Activated CD4-positive, alpha-beta memory T cell treated with anti-CD3 and anti-CD28 coated beads for 36 hours (primary cell): ENCODE measurements at places on chromosomes 2 and 18.

DNA sequence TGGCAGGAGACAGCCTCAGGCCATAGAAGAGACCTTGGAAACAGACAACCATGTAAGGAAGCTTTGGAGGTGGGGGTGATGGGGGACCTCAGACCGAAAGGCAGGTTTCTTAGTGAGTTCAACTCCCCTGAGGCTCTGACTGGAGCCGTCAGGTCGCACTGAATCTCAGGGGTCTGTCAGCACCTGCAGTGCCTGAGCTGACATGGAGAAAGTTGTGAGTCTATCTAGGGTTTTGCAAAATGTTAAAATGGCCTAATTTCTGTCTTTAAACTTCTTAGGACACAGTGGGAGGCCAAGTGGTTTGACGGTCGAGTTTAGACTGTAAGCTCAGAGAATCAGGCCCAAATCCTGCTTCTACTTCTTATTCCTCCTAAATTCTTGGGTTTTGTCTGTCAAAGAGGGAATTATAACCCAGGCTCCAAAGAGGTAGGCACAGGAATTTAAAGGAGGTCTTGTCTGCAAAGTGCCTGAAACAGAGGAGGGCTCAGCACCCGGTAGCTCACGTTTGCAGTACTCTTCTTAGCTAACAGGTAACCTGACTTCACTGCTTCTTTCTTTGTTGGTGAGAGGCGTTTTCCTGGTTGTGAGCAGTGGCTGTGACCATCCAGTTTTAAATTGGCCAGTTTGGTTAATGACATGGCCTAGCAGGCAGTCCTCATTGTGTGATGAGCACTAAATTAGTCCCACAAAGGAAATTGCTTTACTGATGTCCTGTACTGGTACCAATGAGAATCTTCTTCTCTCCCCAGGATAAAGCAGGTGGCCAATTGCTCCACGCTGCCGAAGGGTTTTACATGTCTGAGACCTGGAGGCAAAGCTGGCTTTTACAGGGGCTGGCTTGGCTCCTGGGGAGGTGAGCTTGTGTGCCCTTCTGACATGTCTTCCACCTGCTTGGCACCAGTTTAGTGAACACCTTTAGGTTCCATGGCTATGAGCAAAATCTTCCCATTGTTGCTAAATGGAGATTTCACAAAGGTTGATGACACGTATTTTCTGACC is 95.7 kb downstream of the MYCN start:
- DNase-seq = no peak
- H3K27ac ChIP-seq = no peak overlapping the region
- no peaks in the 10 kb centered on the region for H3K4me1 ChIP-seq
- H3K4me3 ChIP-seq = no peak overlapping the region
- no peaks in the 10 kb centered on the region for H3K36me3 ChIP-seq

GRCh38 chr2:237379636-237380035 is 34.3 kb downstream of the COL6A3 start:
- no peak overlapping the region for H3K4me3 ChIP-seq
- H3K36me3 ChIP-seq = peaks cover 2% of the 10 kb centered on the region
- H3K4me1 ChIP-seq = no peaks in the 10 kb centered on the region
- no peak for DNase-seq

- no peak overlapping the region for H3K4me3 ChIP-seq
- H3K36me3 ChIP-seq = no peaks in the 10 kb centered on the region
These were observed 45.6 kb upstream of the ITGB6 start for GRCh38 chr2:160245614-160246155.

DNA sequence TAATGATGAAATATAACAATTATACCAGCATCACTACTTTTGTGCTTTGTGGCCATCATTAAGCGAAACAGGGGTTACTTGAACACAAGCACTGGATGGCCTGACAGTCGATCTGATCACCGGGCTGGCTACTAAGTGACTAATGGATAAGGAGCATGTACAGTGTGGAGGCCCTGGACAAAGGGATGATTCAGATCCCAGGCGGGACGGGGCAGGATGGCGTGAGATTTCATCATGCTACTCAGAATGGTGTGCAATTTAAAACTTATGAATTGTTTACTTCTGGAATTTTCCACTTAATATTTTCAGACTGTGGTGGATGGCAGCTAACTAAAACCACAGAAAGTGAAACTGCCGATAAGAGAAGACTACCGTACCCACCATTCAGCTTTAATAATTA is 7.0 kb upstream of the CLIP4 start:
- H3K4me3 ChIP-seq = no peak overlapping the region
- no peak for DNase-seq

GRCh38 chr2:10141736-10142639 is 19.4 kb downstream of the RRM2 start:
- H3K27me3 ChIP-seq = no peaks in the 10 kb centered on the region
- DNase-seq = peak; percentile 43
- no peak overlapping the region for H3K4me3 ChIP-seq
- H3K36me3 ChIP-seq = peaks cover 44% of the 10 kb centered on the region
